ENCODE measurements at places on chromosomes 12 and 14.
A peak's percentile ranks its signal among the peaks of the same experiment; 100 is the strongest.

GRCh38 chr12:119804011-119804641 lies 73.0 kb downstream of the CIT start:
- peak; percentile 65 for DNase-seq

GRCh38 chr14:96053600-96054381 lies 14.6 kb downstream of the C14orf132 start:
- DNase-seq = peak; percentile 89

- no peak for DNase-seq
These were observed 67.3 kb upstream of the USP15 start for GRCh38 chr12:62192903-62193250.

DNA sequence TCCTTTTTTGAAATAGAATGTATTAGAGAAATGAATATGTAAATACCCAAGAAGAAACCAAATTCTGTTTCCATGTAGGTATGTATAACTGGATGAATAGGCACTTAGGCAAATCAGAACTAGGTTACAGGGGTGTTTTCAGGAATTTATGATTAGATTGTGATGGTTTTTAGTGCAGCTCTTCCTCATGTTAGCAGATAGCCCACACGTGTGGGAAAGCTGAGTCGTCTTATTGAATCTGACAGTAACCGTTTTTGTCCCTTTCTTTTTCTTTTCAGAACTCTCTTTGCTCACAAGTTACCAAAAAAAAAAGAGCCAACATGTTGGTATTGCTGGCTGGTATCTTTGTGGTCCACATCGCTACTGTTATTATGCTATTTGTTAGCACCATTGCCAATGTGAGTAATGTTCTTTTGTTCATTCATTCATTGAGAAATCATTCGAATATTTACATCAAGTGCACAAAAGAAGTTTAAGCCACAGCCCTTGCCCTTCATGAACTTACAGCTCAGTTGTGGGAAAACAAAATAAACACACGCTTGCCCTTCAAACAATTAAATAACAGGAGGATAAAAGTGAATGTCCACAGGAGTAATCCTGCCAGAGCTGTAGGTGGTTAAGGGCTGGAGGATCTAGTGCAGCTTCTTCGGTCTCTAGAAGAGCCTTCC lies 14.8 kb downstream of the EMP1 start:
- peak; percentile 39 for DNase-seq

DNA sequence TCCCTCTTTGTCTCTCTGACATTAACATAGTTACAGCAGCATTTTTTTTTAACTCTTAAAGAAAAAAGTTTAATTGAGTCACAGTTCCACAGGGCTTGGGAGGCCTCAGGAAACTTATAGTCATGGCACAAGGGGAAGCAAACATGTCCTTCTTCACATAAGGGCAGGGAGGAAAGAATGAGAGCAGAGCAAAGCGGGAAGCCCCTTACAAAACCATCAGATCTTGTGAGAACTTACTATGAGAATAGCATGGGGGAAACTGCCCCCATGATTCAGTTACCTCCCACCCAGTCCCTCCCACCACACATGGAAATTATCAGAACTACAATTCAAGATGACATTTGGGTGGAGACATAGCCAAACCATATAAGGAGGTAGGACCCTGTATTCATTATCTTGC lies 96.2 kb downstream of the PLBD1 start:
- no peak for DNase-seq

DNA sequence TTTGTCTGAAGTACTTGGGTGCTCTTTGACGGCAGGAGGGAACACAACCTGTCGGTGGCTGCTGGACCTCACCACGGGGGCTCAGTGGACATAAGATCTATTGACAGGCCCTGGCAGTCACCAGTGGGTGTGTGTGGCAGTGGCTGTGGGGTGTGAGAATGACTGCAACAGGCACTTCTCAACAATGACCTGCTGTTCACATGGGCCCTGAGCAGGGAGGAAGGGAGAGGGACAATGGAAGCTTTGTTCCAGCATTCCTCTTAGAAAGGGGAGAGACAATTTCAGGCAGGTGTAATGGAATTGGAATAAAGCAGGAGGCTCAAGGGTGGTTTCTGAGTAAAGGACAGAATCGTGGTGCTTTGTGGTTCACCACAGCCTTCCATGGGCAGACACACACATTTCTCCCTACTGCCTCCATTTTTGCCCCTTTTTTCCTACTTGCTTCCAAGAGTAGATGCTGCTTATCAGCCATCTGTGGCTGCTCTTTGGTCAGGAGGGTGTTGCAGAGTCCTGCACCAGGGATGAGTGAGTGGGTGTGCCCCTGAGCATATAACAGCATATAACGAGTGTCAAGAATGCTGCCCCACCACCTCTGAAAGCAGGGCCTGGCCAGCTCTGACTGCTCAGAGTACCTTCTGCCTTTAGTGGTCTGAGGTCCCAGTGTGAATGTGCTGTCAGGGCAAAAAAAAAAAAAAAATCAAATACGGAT lies 267.7 kb downstream of the RASSF9 start:
- no peak for DNase-seq

DNA sequence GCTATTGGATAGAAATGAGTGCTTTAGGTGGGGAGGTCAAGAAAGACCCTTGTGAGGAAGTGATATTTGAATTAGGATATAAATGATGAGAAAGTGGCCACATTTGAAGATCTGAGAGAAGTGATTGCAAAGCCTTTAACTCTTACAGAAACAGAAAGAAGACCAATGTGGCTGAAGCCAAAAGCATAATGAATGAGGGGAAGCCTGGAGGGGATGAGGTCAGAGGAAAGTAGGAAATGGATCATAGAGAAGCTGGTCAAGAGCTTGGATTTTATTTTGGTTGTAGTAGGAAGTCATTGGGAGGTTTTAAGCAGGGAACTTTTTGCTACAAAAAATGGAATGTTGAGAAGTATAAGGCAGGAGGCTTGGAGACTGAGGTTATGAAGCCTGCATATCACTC lies 3.5 kb upstream of the GYS2 start:
- DNase-seq = no peak

GRCh38 chr12:16581416-16581815 lies 24.5 kb downstream of the LMO3 start:
- DNase-seq = peak; percentile 11

DNA sequence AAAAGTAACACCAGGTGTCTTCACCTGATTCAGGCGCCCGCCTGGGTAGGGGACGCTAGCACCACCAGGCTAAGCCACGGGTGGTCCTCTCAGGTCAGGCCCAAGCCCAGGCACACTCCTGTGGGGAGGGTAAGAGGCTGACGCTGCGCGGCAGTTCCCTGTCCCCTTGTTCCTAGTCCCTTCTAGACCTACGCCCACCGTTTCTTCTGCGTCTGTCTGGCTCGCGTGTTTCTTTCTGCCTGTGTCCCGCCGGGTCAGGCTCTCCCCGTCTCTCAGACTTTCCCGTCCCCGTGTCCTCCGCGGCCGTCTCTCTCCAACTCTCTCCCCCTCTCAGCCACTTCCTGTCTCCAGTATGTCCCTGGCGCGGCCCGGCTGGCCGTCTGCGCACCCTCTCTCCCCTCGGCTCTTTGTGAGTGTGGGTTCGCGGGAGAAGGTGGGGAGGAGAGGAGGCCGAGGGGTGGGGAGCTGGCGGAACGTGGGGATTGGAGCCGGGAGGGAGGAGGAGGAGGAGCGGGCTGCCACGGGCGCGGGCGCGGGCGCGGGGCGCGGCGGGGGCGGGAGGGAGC lies 3.1 kb upstream of the TNS2 start:
- DNase-seq = peak; percentile 97

DNA sequence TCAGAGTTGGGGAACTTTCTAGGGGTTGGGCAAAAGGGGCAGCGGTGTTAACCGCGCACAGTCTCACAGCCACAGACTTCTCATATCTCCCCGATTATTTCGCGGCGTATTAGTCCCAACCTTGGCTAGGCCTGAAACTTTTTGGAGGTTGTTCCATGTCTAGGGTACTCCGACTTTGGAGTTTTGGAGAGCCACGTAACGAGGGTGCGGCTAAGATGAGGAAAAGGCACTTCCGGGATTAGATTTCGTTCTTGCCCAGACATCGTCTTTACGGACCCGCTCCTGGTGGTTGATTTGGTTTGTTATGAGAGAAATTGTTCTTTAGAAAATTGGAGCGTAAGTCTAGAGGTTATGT lies 513 bp downstream of the CCNK start:
- DNase-seq = peak; percentile 36

DNA sequence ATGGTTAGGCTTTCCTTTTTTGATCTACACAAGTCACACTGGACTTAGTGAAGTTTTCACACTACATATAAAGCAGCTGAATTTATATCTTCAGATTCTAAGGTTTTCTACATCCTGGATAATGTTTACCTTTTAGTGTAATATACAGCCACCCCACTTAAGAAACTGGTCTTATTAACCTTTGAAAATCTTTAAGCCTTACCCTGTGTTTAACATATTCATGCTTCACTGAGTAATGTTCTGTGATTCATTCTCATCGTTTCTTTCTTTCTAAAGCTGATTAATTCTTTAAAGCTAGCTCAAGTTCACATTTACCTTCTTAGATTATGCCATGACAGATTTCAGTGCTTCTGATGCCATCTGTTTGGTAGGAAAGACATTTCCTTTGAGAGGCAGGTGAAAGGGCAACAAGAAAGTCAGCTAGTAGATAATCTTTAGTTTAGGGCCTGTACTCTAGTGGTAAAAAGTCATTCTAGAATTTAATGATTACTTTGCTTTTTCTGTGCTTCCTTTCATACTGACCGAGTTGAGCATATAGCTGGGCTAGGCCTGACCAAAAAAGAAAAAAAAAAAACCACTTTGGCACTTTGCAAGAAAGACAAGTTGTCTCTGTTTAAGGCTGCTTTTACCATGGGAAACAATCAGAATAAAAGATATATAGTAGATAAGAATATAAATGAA lies 690.9 kb upstream of the FBXO33 start:
- no peak for DNase-seq

DNA sequence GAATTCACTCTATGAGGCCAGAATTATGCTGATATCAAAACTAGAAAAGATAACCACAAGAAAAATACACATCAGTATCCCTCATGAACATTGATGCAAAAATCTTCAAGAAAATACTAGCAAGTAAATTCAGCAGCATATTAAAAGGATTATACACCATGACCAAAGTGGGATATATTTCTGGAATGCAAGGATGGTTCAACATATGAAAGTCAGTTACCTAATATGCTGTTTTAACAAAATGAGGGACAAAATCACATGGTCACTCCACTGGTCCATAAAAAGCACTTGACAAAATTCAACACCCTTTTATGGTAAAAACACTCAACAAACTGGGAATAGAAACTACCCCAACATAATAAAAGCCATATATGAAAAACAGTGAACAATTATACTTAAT lies 40.3 kb downstream of the TECPR2 start:
- no peak for DNase-seq

GRCh38 chr12:92593734-92594402 lies 108.9 kb upstream of the PLEKHG7 start:
- peak; percentile 75 for DNase-seq

DNA sequence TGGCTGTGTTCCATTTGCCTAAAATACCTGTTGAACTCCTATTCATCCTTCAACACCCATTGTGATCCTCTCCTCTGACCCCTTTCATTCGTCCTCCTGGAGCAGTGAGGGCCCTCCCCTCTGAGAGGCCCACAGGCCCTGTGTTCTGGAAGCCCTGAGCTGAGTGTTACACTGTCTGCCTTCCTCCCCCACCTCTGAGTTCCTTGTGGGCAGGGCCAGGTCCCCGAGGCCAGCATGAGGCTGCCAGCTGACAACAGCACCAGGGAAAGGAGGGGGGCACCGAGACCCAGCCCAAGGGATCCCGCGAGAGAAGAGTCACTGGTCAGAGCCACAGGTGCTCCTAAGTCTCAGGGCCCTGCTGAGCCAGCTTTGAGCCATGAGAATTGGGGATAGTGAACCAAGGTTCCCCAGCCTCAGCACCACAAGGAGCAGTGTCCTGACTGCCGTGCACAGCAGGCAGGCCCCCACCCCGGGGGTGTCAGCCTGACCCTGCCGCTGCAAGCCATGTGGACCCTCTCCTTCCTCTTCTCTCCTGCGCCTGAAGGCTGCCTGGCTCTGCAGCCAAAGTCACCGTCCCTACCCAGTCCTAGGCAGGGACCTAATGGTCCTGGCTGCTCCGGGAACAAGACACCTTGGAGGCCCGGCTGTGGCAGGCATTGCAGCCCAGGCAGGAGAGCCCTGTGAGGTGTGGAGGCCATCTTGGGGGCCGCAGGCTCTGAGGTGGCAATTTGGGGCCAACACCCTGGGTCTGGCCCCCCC lies 52.5 kb downstream of the BEGAIN start:
- DNase-seq = no peak
